ENCODE measurements at places on chromosomes 5 and 9.

GRCh38 chr9:68719847-68720246, 14.8 kb downstream of the PIP5K1B start:
- DNase-seq, result no peak

DNA sequence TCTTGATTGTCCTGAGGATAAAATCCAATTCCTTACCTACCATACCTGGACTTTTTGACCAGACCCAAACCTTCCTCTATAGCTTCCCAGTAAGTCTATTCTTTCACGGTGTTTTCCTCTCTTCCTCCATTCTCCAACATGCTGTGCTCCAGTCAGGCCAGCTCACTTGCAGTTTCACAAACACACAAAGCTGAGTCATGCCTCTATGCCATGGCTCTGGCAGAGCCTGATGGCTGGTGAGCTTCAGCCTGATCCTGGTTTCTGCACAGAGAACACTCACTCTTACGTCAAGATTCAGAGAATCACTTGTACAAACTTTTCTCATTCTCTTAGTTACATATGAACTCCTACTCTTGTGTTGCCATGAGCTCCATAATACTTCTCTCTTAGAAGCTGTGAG, 27.7 kb upstream of the PAX5 start:
- DNase-seq, result no peak

DNA sequence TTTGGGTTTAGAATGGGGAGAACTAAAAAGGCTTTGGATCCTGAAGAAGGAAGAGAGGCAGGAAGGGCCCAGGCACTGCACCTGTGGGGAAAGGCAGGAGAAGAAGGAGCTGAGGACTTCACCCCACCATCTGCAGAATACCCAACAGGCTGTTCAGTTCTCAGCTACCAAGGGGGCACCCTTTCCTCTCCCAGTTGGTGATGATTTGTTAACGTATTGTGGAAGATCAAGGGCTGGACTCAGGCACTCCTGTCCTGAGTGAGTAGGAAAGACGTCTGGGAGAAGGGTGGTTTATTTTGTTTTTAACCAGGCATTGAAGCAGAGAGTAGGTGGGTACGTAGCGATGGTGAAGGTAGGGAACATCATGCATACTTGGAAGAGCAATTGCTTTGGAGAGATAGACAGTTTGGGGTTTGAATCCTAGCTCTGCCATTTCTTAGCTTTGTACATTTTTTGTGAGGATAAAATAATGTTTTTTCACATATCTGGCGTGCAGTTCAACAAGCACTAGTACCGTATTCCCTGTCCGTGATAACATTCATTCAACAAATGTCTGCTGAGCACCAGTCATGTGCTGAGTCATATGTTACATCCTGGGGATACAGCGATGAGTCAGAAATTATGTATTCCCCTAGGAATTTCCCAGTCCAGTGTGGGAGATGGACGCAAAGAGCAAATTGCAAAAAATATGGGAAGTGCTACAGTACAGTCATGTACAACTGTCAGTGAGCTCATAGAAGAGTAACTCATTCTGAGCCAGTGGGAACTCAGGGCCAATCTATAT, 2.1 kb downstream of the MSANTD3 start:
- DNase-seq, result no peak

DNA sequence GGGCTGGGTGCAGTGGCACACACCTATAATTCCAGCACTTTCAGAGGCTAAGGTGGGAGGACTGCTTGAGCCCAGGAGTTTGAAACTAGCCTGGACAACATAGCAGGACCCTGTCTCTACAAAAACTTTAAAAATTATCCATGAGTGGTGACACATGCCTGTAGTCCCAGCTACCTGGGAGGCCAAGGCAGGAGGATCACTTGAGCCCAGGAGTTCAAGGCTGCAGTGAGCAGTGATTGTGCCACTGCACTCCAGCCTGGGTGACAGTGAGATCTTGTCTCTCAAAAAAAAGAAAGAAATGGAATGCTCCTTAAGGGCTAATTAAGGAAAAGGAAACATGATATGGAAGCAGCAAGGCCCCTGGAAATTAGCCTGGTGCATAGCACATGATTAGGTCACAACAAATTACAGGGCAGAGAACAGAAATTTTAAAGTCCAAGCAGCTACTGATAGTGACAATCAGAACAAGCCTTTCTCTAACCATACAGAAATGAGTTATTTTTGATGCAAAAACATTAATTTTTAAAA, 19.5 kb downstream of the ANKH start:
- no peak for DNase-seq

DNA sequence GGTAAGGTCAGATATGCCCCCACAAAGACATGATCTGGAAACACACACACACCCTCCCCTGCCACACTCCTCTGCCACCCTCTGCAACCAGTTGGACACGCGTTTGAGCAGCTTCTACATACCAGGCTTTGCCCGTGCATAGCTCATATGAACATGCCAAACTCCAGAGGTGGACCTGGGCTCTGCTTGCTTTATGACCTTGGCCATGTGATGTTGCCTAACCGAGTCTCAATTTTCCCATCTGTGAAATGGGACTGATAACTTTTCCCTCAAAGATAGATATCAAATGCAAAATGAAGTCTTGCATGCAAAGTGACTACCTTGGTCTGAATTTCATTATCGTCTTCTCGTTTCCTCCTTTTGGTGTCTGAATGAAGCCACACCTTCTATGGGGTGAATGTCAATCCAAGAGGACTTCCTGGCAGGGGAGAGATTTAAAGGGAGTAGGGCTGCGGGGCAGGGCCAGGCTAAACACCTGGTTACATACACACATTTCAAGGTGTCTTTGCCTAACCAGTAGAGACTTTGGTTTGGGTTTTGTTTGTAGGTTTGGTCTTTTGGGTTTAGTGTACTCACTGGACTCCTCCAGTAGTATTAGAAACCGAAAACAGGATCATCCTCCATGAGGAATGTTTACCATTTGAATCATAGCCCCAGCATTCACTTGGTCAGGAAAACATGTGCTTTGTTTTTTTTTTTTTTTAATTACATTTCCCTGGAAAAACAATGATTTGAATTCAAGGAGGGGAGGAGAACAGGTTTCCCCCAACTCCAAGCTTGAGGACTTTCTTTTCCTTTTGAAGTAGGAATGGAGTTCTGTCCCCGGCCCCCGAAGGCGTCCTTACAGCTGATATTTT, 63.2 kb downstream of the COL27A1 start:
- no peak for DNase-seq

DNA sequence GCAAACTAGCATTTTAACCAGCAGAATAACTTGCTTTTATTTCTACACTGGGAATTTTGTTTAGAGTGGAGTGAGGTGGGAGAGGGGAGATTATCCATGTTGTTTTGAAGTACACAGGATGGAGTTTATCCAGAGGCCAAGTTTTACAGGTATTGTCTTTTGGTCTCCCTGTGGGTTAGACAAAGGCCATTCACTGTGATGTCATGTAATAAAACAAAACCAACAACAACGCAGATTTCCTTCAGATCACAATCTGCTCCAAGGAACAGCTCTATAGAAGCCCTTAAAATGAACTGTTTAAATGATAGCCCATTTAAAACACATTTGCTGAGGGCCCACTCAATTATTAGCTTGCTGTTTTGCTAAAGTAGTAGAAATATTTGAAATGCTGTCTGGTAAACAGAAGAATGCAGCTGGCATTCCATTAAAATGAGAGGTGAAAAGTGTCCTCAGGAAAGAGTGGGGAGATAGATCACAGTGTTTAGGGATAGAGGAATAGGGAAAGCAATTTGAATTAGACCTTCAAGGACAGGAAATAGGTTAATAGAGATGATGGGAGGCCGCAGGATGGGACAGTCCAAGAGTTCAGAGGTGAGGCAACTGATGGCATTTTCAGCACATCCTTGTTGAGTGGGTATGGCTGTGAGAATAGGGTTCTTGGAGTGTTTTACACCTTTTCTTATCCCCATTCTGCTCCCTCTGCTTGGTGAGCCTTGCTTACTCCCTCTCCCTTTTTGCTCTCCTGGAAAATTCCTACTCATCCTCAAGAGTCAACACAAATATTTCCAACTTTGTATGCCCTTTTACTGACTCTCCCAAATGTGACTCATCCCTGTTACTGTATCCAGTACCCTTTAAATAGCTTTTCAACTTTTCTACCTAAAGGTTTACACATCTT, 140.1 kb upstream of the NR3C1 start:
- no peak for DNase-seq

DNA sequence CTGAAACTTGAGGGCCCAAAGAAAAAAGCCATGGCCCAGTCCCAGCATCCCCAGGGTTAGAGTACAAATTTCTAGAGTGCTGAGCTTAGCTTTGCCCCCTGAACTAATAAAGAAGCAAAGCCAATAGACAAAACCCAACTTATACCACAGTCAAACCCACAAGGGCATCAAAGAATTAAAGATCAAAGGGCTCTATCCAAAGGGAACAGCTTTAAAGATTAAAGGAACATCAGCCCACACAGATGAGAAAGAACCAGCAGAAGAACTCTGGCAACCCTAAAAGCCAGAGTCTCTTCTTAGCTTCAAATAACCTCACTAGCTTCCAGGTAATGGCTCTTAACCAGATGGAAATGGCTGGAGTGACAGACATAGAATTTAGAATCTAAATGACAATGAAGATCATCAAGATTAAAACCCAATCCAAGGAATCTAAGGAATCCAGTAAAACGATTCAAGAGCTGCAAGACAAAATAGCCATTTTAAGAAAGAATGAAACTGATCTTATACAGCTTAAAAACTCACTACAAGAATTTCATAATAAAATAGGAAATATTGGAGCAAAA, 93.9 kb downstream of the YIPF5 start:
- no peak for DNase-seq

GRCh38 chr9:92642041-92642451, 27.9 kb downstream of the IPPK start:
- DNase-seq, result no peak

- DNase-seq, result no peak
Observed at GRCh38 chr5:69039829-69040228, 54.0 kb upstream of the SLC30A5 start.

DNA sequence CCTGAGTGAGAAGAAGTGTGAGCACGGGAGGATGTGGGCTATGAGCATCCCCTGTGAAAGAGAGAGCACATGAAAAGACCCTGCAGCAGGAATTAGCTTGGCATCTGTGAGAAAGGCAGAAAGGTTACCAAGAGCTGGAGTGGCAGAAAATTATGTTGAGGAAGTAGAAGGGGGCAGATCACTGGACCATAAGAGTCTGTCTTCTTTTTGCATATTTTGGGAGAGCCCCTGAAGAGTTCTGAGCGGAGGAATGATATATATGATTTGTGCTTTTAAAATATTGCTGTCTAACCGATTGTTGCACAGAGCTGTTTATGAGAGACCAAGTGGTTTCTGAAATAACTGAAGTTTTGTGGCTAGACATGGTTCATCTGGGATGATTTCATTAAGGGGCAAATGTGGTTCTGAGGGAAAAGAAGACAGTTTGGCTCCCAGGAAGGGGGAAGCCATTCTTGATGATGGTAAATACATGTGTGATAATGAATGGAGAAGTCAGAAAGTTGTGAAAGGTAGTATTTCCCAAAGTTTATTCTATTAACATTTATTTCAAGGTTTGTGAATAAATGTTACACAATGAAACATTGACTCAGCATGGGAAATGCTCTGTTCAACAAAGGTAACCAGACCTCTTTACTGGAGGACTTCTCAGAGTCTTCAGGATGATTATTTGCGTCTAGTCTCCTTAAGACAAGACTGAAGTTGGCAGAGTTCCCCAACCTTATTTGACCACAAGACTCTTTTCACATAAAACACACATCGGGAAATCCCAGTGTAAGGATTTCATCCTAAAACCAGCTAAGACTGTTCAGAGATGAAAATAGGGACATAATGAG, 31.5 kb upstream of the ADRB2 start:
- DNase-seq, result no peak

DNA sequence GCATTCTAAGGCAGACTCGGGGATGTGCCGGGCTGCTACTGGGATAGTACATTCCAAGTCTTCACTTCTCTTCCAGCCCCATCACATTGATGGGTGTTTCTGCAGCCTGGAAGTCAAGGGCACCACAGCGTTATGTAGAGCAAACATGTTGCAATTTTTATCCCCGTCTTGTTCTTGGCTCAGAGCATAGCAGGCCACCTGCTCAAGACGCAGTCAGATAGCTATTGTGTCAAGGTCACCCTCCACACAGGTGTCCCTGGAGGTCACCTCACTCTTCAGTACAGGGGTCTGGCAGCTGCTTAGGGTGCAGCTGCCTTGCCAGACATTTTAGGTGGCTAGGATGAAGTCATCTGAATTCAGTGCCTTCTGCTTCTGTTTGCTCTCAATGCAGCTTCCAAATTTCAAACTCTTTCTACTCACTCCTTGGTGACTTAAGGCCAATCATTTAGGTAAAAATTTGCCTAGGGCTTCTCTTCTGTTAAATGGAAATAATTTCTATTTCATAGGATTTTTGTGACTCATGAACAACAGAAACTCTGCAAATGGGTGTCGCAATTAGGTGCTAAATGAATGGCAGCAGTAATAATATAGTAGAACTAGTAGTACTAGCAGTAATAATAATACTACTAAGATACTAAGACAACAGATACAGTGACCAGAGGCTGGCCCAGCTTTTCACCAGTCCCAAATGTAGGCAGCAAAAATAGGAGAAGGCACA, 24.3 kb downstream of the KCNV2 start:
- no peak for DNase-seq

DNA sequence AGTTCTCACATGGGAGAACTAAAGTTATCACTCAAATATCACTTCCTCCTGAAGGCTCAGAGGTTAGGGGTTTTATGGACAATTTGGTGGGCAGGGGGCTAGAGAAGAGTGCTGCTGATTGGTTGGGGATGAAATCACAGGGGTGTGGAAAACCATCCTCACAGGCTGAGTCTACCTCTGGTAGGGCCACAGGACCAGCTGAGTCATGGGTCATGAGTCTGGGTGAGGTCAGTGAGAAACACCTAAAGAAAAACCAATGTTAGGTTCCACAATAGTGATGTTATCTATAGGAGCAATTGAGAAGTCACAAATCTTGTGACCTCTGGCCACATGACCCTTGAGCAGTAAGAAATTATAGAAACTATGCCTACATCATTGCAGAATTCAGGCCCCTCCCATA, 203.3 kb upstream of the TARS1 start:
- DNase-seq, result no peak

- no peak for DNase-seq
Observed at GRCh38 chr9:19757745-19758144, 31.1 kb downstream of the SLC24A2 start.

DNA sequence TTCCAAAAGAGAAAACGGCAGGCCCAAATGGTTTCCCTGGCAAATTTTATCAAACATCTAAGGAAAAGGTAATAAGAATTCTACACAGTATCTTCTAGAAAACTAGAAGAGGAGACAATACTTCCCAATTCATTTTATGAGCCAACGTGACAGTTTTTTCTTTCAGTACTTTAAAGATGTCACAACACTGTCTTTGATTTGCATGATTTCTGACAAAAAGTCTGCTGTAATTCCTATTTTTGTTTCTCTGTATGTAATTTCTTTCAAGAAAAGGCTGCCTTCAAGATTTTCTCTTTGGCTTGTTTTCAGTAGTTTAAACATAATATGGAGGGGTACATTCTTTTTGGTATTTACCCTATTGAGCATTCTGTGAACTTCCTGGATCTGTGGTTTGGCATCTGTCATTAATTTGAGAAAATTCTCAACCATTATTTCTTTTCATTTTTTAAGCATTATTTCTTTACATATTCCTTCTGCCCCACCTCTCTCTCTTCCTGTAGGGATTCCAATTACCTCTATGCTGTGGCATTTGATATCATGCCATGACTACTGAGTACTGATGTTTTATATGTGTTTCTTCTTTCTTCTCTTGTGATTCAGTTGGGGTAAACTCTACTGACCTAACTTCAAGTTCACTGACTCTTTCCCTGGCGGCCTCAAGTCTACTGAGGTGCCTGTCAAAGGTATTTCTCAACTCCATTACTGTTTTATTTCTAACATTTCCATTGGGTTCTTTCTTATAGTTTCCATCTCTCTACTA, 32.2 kb downstream of the ANKS6 start:
- no peak for DNase-seq

Measured in CD4-positive, alpha-beta T cell treated with Interleukin-15 for 1 hour (primary cell).